ENCODE measurements at places on chromosomes 1 and 21. TPM values are rescaled to one million over a fixed set of nuclear protein-coding genes. Genes with fewer than 3 reads are reported as not detected.

GRCh38 chr1:219312967-219313366, 139.3 kb downstream of the LYPLAL1 start:
- H3K4me3 ChIP-seq: no peak overlapping the region
- H3K27ac ChIP-seq: no peak overlapping the region
- no peaks in the 10 kb centered on the region for H3K36me3 ChIP-seq

C4BPB gene
- 1.3 TPM for total RNA-seq

DNA sequence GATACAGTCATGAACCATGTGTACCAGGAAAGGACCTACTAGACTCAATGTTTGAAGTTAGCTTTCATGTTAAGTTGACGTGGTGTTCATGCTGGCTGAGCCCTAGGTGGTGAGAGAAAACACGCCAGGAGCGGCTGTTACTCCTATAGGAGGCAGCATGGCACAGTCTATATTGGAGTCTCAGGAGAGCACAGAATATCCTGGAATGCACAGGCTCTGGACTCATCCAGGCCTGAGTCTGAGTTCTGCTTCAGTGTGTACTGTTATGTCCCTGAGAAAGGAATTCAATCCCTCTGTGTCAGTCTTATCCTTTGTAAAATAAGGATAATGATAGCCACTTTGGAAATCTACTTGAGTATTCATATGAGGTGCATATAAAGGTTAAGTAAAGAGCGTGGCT, 41.2 kb downstream of the DPT start:
- no peaks in the 10 kb centered on the region for H3K36me3 ChIP-seq
- peak; percentile 38 for DNase-seq

DNA sequence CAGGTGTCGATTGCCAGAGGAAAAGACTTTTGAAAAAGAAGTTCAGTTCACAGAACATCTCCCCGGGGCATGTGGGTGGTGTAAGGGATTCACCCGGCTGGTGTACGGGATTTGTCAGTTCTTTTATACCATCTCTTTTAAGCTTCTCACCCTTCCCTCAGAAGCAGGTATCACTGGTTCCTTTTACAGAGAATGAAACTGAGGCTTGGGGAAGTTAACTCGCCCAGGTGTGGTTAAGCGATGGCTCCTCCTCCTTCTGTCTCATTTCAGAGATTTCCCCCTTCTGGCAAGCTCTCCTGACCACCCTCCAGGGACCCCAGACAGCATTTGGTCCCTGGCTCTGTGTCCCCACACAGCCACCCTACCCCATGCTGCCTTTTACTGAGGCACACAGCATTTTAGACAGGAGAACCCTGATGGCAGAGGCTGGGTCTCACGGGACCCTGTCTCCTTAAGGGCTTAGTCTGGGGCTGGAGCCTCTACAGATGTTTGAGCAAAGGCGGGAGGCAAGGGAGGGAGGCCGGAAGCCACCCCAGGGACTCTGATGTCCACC, 2.8 kb upstream of the ECE1 start:
- peaks cover 14% of the 10 kb centered on the region for H3K4me1 ChIP-seq
- no peak overlapping the region for H3K4me3 ChIP-seq
- no peaks in the 10 kb centered on the region for H3K36me3 ChIP-seq
- no peaks in the 10 kb centered on the region for H3K27me3 ChIP-seq
- DNase-seq: no peak

- peak; percentile 74 for DNase-seq
- no peak within 1 kb of the TSS for H3K27ac ChIP-seq
- no peaks in the 10 kb centered on the region for H3K4me1 ChIP-seq
Measured at GRCh38 chr1:40783001-40783905, at the start of gene KCNQ4. Gene KCNQ4 (plus strand): TSS chr1:40783787. CDS start chr1:40784094, 307 bp downstream.

DNA sequence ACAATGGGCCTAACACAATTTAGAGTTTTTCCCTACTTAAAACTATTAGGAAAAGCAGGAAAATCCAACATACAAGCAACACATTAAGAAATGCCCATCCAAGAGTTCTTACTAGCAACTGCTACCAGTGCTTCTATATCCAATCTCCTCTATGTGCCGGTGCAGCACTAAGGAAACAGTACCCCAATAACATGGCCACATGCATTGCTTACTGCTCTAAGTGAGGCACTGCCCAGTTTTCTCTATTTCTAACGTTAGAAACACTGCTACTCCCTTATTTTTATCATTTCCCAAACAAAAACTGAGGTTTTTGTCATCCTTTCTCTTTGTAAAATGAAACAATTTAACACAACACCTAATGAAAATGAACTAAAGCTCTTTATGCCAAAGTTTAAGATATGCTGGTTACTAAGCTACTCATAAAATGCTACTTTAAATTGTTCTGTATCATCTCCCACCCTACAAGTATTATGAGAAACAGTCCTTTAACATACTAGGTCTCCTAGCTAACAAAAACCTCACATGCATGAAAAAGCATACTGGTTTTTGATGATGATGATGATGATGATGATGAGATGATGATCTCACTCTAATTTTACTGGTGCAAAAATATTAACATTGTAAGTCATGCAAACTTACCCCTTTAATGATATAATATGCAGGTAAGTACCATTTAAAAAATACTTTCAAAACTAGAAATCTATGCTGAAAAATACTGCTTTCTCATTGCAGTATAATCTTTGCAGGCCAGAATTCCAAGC, 90.7 kb upstream of the TTC39A start:
- no peak overlapping the region for H3K27ac ChIP-seq
- DNase-seq: no peak
- H3K36me3 ChIP-seq: no peaks in the 10 kb centered on the region
- H3K4me1 ChIP-seq: no peaks in the 10 kb centered on the region
- no peaks in the 10 kb centered on the region for H3K27me3 ChIP-seq

- no peak for DNase-seq
- no peaks in the 10 kb centered on the region for H3K36me3 ChIP-seq
- no peak overlapping the region for H3K4me3 ChIP-seq
Measured at GRCh38 chr21:35491920-35492678, 443.0 kb upstream of the RUNX1 start.

DNA sequence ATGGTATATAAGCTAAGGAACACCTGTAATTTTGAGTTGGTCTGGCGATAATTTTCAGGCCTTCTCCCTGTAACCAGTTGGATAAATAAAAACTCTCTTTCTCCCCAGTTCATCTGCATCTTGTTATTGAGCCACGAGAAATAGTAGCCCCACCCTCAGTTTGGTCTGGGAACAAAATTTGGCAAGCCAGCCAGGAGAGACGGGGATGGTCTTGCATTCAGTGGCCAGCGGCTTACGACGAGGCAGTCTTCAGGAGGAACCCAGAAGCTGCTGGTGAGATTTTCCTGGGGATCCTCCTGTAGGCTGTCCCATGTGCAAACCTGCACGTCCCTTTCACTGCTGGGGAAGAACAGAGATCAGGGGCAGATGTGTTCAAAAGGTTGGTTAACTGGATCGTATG, 174.6 kb downstream of the PLA2G4A start:
- no peak overlapping the region for H3K4me3 ChIP-seq
- no peaks in the 10 kb centered on the region for H3K36me3 ChIP-seq
- H3K27ac ChIP-seq: no peak overlapping the region
- DNase-seq: no peak

DNA sequence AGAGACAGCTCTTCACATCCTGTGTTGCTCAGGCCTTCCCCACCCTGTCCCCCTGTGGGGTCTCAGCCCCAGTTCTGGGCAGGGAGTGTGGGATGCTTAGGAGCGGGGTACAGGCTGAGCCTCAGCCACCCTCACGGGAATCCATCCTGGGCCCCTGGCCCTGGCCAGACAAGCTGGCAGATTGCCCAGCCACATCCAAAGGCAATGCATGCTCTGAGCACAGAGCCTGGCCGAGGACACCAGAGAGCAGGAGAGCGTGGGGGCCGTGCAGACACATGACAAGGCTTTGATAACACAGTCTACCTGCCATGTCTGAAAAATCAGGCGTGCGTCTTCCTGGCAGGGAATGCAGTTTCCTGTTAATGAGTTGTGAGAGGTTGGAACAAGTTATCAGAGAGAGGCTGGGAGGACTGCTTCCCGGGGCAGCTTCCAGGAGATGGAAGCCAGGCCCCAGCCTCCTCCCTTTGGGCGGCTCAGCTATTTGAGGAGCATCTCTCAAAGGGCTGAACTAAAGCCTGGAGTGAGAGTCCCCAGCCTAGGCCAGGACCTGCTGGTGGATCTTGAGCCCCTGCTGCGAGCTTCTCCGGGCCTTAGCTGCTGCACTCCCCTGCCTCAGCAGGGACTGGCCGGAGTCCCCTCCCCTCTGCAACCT, 72.2 kb upstream of the SELENON start:
- no peak overlapping the region for H3K4me3 ChIP-seq
- peak overlapping the region; percentile 54 for H3K27ac ChIP-seq
- H3K4me1 ChIP-seq: peaks cover 50% of the 10 kb centered on the region
- no peaks in the 10 kb centered on the region for H3K27me3 ChIP-seq
- H3K36me3 ChIP-seq: no peaks in the 10 kb centered on the region

FCRL2 gene
- total RNA-seq: 2.5 TPM

ITGB2 gene
- total RNA-seq: 111 TPM

- no peaks in the 10 kb centered on the region for H3K36me3 ChIP-seq
- H3K4me3 ChIP-seq: no peak overlapping the region
- no peak for DNase-seq
- peaks cover 4% of the 10 kb centered on the region for H3K4me1 ChIP-seq
- H3K27me3 ChIP-seq: no peaks in the 10 kb centered on the region
Measured at GRCh38 chr1:154856544-154856943, 13.5 kb downstream of the KCNN3 start.

GRCh38 chr1:24771574-24771973, 26.3 kb downstream of the CLIC4 start:
- DNase-seq: no peak
- H3K27ac ChIP-seq: peak overlapping the region; percentile 49
- no peak overlapping the region for H3K4me3 ChIP-seq
- no peaks in the 10 kb centered on the region for H3K36me3 ChIP-seq

DNA sequence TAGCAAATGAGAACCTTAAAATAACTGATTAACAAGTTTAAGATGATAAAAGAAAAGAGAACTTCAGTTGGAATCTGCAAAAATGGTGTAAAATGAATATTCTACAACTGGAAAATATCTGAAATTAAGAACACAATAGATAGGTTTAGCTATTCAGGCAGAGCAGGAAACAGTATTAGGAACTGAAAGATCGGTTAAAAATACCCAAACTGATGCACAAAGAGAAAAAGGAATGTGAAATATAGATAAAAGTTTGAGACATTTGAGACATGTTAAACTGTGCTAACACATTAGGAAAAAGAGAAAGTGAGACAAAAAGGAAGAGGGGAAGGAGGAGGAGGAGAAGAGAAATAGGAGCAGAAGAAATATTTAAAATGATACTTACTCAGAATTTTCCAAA, 12.1 kb downstream of the CD55 start:
- H3K4me1 ChIP-seq: no peaks in the 10 kb centered on the region
- H3K27ac ChIP-seq: no peak overlapping the region
- peaks cover 7% of the 10 kb centered on the region for H3K36me3 ChIP-seq

CADM3 gene
- total RNA-seq: 25.8 TPM

DNA sequence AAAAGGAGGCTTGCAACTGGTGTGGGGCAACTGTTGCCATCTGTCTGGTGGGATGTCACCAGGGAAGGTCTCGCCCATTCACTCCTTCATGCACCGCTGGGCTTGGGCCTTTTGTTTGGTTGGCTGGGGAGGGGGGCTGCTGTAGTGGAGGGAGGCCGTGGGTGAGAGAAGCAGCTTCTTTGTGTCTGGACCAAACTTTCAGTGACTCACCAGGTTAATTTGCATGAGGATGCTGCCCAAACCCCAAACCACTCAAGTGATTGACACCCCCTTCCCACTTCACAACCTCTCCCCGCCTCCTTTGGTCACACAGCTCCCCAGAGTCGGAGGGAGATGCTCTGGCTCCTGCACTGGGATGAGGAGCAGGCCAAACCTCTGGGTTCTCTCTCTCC, 19.7 kb downstream of the BTG2 start:
- no peak overlapping the region for H3K4me3 ChIP-seq
- DNase-seq: peak; percentile 48
- H3K27ac ChIP-seq: no peak overlapping the region
- peaks cover 6% of the 10 kb centered on the region for H3K4me1 ChIP-seq

PKNOX1 gene
- 25.2 TPM for total RNA-seq

EFNA1 gene
- total RNA-seq: 133 TPM

GRCh38 chr1:212488436-212489283, 55.9 kb downstream of the NENF start:
- no peak overlapping the region for H3K4me3 ChIP-seq
- no peaks in the 10 kb centered on the region for H3K36me3 ChIP-seq
- DNase-seq: no peak
- no peaks in the 10 kb centered on the region for H3K4me1 ChIP-seq

- no peaks in the 10 kb centered on the region for H3K36me3 ChIP-seq
- no peak overlapping the region for H3K4me3 ChIP-seq
- DNase-seq: peak; percentile 22
- no peaks in the 10 kb centered on the region for H3K4me1 ChIP-seq
- no peak overlapping the region for H3K27ac ChIP-seq
Measured at GRCh38 chr21:42829954-42830353, 49.4 kb downstream of the WDR4 start.

PTCH2 gene
- 1.2 TPM for total RNA-seq

- no peaks in the 10 kb centered on the region for H3K36me3 ChIP-seq
- no peaks in the 10 kb centered on the region for H3K4me1 ChIP-seq
- H3K27me3 ChIP-seq: no peaks in the 10 kb centered on the region
Measured at GRCh38 chr21:14572204-14572780, 26.2 kb upstream of the SAMSN1 start.

ATP1A2 gene
- total RNA-seq: 4.1 TPM

GPBP1L1 gene
- total RNA-seq: 146 TPM

DNA sequence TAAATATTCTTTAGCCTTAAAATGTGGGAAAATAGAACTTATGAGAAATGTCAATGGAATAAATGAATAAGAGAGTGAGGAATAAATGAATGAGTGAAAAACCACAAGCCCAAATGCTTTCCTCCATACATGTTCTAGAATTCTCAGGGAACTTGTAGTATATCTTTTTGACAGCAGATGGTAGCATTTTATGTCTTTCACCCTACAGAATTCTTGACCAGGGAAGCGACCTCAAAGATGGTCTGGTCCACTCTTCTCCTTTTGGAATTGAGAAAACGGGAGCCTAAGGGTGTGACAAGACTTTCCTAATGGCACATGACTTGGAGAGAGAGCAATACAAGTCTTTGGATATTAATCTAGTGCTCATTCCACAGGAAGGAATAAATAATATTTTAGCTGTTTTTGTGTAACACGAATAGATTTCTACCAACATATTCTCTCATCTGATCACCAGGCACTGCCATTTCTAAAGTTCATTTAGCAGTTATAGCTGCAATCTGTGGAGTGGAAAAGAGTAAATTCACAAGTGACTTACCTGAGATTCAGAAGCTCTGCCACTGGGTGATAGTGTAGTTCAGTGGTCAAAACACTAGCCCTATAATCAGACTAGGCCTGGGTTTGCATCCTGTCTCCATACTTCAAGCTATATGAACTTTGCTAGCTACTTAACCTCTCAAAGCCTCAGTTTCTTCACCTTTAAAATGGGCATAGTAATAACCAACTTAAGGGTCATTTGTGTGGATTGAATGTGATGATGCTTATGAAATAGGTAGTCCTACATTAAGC, 15.0 kb upstream of the F5 start:
- H3K27me3 ChIP-seq: no peaks in the 10 kb centered on the region
- DNase-seq: no peak
- H3K4me3 ChIP-seq: no peak overlapping the region
- no peaks in the 10 kb centered on the region for H3K4me1 ChIP-seq

- H3K36me3 ChIP-seq: no peaks in the 10 kb centered on the region
- H3K4me1 ChIP-seq: peaks cover 4% of the 10 kb centered on the region
- DNase-seq: no peak
- H3K27ac ChIP-seq: no peak overlapping the region
Measured at GRCh38 chr1:10544239-10544638, 69.5 kb downstream of the PEX14 start.
